ENCODE measurements at places on chromosomes 4 and X.

DNA sequence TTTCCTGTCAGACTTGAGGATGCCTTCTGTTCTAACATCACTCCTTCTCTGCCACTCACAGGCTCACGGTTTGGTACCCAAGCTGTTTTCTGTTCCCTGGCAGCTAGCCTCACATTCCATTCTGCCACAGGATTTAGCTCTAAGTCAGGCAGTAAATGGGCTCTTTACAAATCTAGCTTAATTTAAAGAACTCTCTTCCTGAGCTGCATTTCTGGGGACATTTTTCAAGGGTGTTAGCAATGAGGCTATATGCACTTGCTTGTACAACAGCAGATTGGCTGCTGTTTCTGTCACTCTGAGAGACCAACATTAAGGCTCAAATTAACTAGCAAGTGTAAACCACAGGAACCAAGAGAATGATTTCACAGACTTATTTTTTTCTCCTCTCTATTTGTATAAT lies 337.8 kb upstream of the NOCT start:
- no peak for DNase-seq

- DNase-seq = no peak
Observed at GRCh38 chr4:182221987-182222386, 21.2 kb upstream of the TENM3 start.

DNA sequence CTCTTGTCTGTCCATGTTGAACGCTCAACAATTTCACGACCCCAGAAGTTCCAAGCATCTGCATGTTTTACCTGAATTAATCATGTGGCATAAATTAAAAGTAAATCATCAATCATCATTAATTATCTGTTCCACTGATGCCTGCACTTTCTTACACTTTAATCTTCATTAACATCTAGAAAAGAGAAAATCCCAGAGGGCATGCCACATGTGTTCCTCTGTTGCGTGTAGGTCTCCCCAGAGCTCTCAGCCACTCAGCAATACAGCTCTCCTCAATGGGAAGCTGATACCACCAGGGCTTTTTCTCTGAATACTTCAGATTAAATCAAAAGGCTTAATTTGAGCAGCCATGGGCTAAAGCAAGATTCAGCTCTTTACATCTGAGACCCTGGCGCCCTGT lies 722.4 kb upstream of the TENM3 start:
- DNase-seq = no peak

- peak; percentile 17 for DNase-seq
Observed at GRCh38 chrX:74133156-74133796, 170.7 kb upstream of the ZCCHC13 start.

- no peak for DNase-seq
Observed at GRCh38 chr4:175789647-175790046, 22.4 kb downstream of the GPM6A start.

- no peak for DNase-seq
Observed at GRCh38 chrX:41275661-41276609, 58.0 kb upstream of the DDX3X start.

DNA sequence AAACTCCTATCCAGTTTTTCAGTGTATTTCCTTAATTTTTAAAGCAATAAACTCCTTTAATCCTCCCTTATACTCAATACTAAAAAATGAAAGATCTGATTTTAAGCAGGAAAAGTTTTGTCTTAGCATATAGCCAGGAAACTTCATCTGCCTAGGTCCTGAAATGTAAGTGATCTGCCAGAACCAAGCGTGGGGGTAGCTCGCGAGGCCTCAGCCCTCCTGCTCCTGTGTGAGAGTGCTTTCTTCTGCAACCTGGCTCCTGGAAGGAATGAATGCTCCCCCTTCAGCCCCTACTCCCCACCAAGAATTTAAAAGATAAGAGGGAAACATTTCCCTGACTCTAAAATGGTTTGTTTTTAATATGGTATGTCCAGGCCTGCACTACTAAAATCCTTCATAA lies 160.1 kb downstream of the CBR4 start:
- no peak for DNase-seq

DNA sequence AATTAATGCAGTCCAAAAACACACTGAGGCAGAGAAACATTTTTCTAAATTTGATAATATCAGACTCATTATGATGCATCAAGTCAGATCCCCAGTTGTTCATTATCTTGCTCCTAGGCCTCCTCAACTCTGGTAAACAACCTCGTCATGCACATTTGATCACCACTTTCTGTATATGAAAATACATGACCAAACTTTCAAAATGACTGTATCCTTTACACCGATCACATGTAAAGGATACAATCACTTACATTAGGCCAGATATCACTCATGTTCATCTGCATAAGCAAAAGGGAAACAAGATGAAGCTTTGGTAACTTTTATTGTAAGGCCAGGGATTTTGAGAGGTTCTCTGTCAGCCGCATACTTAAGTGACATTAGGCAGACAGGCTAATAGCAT lies 99.4 kb upstream of the IL1RAPL1 start:
- no peak for DNase-seq

DNA sequence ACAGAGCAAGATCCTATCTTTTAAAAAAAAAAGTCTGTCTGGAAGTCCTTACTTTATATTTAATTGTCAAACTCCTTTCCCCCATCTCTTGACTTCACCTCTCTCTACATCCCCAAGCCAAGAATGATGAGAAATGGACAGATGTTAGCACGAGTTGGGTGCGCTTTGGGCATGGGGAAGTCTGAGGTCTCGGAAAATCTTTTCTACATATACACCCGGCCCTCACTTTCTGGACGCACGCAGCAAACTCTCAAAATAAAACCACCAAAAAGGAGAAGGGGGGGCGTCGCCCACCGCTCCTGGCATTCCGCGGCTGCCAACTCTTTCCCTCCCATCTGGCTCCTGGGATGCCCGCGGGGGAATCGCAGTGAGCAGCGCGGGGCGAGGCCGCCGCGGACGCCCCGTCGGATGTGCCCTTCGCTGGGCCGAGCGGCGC lies 756 bp downstream of the IGFBP7 start:
- DNase-seq = no peak

GRCh38 chr4:132910229-132910748 lies 238.8 kb upstream of the PCDH10 start:
- no peak for DNase-seq

DNA sequence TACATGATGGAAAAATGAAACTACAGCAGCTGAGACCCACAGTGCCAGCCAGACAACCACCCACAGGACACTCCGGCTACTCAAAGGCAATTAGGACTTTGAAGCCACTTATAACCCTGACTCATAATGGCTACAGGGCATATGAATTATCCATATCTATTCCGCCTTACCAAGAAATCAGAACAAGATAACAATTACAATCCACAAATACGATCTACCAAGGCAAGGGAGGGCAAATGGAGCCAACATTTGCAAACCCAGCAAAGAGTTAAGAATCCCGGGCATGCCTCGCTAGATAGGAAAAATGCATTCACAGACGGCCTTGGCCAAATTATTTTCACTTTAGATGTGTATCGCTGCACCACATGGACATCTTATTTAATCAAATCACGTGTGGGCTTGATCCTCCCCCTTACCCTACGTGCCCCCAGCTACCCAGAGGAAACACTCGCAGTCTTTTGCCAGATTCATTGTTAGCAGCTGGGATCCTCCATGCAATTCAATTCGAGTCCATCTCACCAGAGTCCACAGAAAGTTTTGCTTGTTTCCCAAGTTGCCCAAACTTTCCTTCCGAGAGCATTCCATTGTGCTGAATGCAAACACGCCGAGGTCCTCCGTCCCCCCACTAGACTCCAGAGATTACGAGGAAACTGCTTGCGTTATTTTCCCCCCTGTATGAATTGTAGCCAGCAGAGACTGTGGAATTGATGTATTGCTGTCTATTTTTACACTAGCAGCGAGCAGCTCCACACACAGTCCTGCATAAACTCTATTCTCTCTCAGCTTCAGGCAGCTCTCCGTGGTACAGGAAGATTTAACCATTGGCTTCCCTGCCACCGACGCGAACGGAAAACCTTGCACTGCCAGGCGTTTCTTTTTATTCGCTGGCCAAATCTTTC lies 1.2 kb downstream of the PPARGC1A start:
- DNase-seq = no peak

DNA sequence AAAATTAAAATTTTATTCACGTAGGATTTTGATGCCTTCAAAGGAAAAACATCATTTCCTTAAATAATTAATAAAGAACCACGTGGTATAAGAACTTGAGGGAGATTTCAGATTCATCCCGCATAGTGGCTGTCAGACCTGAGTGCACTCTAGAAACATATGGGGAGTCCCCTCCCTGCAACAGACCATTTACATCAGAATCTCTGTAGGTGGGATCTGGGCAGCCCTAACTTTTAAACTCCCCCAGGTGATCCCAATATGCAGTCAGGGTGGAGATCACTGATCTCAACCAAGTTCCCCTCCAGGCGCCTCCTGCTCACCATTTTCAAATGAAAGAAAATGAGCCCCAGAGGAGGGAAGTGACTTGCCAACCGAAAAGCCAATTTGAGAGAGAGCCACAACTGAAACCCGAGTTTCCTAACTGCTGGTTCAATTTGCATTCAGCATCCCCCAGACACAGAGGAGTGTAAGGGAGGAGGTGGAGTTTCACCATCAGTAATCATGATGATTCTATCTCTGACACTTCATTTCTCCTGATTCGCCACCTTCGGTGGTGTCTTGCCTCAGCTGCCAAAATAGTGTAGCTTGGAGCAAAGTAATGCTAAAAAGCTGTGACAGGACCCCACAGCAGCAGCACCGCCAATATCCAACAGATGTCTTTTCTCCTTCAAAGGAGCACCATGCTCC lies 11.4 kb downstream of the RNF150 start:
- DNase-seq = no peak

DNA sequence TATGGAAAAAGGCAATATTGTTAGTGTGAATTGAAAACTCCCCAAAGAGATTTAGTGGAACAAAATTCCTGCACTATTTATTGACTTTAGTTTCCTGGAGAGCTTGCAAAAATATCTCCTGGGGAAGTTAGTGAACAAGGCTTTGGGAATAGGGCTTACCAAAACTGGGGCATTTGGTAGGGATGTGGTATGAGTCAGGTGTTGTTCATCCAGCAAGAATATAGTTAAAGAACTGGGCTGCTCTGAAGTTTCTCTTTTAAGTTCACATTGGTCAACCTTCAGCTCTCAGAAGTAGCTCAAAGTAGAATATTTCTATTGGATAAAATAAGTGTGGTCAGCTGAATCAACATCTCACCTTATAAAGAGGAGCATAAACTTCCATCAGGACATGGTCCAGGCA lies 185.0 kb downstream of the CPE start:
- DNase-seq = no peak

DNA sequence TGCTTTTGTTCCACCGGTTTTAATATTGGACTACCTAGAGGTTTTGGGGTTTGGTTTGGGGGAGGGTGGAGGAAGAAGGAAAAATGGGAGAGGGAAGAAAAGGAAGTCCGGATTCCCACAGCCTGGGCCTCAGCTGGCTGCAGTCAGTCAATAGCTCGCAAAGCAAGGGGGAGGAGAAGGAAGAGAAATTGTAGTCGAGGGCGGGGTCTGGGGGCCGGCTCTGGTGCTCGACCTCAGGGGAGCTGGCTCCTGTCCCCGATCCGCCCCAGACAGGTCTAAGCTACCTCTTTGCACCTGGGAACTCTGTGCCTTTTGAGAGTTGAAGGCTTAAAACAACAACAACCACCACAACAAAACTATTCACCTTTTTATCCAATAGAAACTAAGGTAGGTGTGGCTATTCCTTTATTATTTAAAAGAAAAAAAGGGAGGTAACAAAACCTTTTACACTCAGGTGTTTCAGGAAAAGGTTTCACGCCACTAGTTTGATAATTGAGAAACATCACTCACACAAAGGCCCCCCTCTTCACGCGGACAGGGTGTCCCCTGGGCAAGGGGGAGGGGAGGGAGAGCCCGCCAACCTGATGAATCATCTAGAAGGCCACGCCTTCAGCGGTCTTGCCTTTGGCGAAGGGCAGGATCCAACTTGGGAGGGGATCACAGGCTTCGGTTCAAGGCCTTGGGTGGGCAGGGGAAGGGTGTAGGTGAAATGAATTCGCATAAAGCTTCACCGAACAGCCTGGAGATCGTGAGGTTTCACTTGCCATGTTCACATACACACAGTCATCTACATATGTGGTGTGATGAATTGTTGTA lies 1.6 kb upstream of the LNX1 start:
- peak; percentile 16 for DNase-seq

- no peak for DNase-seq
Observed at GRCh38 chrX:134948333-134949241, 42.2 kb upstream of the SMIM10 start.

All from NCI-H2081 treated with DMSO at 0.1 percent for 48 hours (cell line).